ENCODE measurements at places on chromosomes 1 and 21.

DNA sequence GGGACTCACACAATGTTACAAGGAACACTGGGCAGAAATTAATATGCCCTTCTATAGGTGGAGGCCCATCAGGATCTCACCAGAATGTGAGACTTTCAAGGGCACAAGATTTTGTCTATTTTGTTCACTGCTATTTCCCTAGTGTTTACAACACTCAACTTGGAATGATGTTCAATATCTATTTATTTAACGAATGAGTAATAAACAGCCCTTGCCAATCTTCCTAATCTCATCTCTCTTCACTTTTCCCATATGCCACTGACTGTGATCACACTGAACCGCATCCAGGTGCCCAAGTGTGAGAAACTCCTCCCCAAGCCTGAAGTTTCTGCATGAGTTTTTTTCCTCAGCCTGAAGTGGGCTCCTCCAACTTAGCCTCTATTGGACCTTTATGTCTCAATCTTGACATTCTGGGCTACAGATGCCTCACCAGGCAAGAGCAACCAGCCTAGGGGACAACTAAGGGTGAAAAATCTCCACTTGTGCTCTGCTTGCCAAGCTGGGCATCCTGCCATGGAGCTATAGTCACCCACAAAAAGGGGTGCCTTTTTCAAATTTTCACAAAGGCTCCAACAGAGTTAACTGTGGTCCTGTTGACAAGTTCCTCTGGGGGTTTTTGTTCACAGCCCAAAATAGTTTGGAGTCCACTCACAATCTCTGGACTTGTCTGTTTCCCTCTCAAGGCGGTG is 105.6 kb downstream of the PLPP3 start:
- no peak for DNase-seq

DNA sequence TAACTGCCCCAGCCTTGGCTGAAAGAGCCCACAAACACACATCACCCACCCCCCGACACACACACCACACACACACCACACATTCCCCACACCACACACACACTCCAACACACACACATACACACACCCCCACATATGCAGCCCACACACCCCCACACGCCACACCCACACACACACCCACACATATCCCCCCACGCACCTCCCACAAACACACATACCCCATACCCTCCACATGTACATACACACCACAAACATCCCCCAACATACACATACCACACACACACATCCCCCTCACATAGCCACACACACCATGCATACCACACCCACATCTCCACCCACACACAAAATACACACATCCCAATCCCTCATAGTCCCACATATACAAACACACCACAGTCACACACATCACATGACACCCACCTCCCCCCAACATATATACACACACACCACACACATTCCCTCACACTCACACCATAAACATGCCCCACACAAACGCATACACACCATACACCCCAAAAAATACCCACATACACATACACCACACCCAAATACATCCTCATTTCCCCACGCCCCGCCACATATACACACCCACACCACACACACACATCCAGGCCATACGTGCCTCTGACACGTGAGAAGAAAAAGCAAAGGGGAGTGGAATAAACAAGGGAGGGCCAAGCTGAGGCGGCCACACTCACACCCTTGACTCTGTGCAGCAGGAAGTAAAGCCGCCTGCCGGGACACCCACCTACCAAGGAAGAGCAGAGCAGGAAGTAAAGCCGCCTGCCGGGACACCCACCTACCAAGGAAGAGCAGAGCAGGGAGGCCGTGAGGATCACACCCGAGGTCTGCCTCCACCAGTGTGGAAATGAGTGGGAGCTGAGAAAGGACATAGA is 53.7 kb downstream of the HSF2BP start:
- no peak for DNase-seq

- DNase-seq: no peak
Measured at GRCh38 chr1:180264595-180264994, 34.5 kb downstream of the LHX4 start.

- no peak for DNase-seq
Measured at GRCh38 chr21:31555741-31556191, 103.7 kb upstream of the SOD1 start.

DNA sequence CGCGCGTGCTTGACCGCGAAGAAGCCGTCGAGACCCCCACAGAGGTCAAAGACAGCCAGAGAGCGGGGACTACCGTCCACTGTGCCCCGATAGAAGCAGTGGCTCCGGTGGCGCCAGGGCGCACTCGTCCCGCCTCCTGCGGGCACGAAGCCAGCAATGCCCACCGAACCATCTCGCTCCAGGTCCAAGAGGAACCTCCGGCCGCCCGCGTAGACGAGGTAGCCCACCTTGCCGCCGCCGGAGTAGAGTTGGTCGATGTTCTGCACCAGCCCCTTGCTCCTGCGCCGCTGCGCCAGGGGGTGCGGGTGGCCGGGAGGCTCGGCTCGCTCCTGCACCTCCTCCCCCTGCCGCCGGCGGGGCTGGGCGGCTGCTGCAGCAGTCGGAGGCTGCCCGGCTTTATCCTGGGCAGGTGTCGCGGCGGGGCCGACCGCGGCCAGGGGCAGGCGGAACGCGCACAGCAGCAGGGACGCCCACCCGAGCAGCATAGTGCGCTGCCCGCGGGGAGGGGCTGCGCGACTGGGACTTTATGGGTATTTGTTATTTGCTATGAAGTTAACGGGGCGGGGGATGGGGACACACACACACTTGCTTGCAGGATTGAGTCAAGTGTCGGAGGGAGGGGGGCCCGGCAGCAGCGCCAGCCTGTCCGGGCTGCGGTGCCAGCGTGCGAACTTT is 844 bp downstream of the ADAMTS5 start:
- no peak for DNase-seq

DNA sequence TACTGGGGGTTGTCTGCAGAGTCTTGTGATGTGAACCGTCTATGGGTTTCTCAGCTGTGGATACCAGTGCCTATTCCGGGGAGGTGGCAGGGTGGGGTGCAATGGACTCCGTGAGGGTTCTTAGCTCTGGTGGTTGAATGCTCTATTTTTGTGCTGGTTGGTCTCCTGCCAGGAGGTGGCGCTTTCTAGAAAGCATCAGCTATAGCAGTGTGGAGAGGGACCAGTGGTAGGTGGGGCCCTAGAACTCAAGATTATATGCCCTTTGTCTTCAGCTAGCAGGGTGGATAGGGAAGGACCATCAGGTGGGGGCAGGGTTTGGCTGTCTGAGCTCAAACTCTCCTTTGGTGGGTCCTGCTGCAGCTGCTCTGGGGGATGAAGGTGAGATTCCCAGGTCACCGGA is 127.3 kb upstream of the PLD5 start:
- DNase-seq: no peak

- DNase-seq: no peak
Measured at GRCh38 chr1:165463978-165464377, 19.1 kb upstream of the RXRG start.

DNA sequence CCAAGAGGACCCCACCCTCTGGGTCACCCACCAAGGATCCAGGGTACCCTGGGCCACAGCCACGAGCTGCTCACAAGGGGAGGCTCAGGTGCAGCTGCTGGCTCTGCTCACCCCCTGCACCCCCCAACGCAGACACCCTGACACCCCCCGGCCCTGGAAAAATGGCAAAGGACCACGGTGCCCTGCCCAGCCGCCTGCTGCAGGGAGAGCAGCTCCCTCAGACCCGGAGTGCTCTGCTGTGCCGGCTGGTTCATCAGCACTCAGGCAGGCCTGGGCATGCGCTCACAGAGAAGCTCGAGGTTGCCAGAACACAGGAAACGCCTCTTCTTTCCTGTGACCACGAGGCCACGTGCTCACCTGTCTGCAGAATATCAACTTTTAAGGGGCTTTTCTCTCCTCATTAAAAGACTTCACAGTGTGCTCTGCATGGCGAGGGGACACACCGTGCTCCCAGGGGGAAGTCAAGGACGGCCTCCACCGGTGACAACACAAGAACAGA is 4.3 kb upstream of the C1QTNF12 start:
- no peak for DNase-seq

- no peak for DNase-seq
Measured at GRCh38 chr1:1539310-1540089, 924 bp downstream of the TMEM240 start.

DNA sequence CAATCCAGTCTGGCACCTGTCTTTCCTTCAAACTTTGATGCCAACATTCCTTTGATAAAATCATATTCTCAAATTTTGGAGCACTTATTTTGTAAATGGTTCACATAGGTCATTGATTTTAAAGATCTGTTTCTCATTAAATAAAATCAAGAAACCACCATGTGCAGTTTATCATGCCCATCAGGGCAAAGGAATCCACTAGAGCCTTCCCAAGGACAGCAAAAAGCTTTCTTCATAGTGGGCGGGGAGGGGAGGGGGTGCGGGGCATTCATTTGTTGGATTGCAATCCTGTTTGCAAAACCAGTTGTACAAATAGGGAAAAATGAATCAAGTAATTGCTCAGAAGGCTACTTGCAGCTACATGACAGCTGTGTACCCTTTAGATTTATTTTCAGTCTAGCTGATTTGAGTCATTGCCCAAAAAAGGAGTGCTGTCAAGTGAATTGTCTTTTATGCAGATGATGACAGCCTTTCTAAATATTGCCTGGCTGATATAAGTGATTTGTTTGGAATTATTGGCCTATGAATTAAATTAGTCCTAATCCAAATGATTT is 23.0 kb downstream of the LRRC8B start:
- DNase-seq: no peak

DNA sequence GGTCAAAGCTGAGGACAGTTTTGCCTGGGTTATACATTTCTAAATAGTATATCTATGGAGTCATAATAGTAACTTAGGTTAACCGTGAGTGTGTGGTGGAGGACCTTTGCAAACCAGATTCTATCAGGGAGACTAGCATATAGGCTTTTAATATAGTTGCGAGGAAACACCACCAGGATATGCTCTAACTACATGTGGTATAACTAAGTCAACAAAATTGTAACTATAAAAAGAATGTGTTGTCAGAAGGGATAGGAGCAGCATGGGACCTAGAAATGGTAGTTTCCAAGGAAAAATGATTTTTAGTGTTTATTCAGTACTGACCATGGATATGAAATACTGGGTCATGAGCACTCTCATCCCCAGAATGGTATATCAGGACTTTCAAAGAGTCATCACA is 338.1 kb downstream of the TGFB2 start:
- no peak for DNase-seq

DNA sequence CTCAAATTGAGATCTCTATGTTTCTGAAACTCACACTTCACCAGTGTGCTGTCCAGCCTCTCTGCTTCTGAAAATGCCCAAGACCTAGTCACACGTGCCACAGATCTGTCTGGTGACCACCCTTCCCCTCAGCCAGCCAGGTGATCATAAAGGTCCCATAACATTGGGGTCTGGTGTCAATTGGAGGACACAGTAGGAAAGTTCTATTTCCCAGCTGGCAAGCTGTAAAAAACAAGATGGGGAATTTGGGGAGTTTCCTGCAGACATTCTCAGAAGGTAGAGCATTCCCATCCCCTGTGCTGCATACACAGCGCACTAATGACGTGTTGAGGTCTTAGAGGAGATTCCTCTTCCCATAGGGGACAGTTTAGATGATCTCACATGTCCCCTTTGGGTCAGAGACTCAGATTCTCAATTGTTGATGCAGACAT is 50.1 kb downstream of the RPS6KA1 start:
- DNase-seq: no peak

- DNase-seq: no peak
Measured at GRCh38 chr1:3864884-3865283, 7.6 kb downstream of the DFFB start.

GRCh38 chr1:29496701-29497100 is 260.4 kb downstream of the PTPRU start:
- DNase-seq: no peak

DNA sequence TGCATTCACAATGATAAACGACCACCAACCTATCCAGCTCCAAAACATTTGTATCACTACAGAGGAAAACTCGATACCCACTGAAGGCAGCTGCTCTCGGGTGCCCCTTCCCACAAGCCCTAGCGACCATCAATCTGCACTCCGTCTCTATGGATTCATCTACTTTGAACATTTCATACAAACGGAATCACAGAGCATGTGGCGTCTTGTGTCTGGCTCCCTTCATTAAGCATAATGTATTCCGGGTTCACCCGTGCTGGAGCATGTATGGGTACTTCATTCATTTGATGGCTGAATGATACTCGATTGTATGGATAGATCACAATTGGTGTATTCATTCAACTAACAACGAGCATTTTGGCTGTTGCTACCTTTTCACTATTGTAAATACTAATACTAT is 340.2 kb downstream of the SMYD3 start:
- no peak for DNase-seq

DNA sequence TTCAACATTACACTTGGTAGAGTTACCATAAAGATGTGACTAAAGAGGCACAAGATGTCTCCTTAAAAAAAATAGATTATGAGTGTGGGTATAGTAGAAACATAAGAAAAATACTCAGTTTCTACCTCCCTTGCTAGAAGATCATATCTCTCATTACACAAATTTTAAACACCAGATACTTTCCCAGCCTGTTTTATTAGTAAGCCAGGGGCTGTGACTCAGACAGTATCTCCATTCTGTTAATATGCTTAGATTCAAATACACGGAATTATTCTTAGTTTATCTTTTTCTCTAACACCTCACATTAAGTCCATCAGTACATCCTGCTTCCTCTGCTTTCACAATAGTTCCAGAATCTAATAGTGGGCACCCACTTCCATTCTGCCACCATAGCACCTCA is 561.8 kb upstream of the ADAMTS5 start:
- DNase-seq: no peak

DNA sequence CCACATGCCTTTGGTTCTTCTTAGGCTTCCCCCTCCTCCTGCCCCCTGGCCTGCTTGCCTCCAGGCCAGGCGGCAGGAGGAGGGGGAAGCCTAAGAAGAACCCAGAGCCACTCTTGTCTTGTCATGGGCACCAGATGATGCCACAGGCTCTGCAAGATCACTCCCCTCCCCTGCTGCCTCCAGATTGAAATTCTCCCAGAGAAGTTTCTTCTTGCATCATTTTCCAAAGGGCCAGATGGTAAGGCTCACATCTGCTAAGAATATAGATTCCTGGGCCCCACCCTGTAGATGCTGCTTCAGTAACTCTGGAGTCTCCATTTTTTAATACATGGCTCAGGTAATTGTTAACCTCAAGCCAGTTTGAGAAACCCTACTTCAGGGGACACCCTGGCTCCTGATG is 60.8 kb downstream of the FAM163A start:
- DNase-seq: no peak

GRCh38 chr1:19780267-19780877 is 19.3 kb downstream of the TMCO4 start:
- no peak for DNase-seq

- no peak for DNase-seq
Measured at GRCh38 chr1:225890346-225891228, 1.6 kb upstream of the LEFTY1 start.

DNA sequence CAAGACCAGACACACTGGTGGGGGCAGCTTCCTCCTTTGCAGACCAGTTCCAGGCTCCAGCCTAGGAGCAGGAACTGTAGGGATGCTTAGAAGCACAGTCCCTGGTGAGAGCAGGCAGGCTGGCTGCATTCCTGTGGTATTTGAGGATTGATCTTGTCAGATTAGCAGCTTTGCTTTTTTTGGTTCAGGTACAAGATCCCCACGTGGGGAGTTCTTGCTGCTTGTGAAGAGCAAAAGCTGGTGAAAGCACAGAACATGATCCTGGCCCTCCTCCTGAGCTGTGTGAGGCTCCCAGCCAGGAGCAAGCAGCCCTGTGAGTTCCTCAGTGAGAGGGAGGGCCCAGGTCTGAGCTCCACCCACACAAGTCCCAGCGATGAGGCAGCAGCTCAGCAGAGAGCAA is 75.3 kb upstream of the ARTN start:
- no peak for DNase-seq

GRCh38 chr1:74729741-74730478 is 2.9 kb downstream of the CRYZ start:
- DNase-seq: no peak
